ENCODE measurements at places on chromosomes 7 and 10. TPM values are rescaled to one million over a fixed set of nuclear protein-coding genes. Genes with fewer than 3 reads are reported as not detected.

The SEMA4G gene
- total RNA-seq: 2.3 TPM

The RELN gene
- 4.7 TPM for total RNA-seq

The DDC gene
- not detected for total RNA-seq

The OR9A2 gene
- total RNA-seq: not detected

The SPDYE11 gene
- total RNA-seq: under 0.01 TPM

The NUTM2E gene
- total RNA-seq: not detected

The RHBDD2 gene
- 13.2 TPM for total RNA-seq

The VENTX gene
- not detected for total RNA-seq

The ATP6V0A4 gene
- total RNA-seq: not detected

The SLC18A3 gene
- not detected for total RNA-seq
